Prostate gland (tissue), 2 donors: ENCODE measurements at places on chromosomes 1 and 21. TPM values are rescaled to one million over a fixed set of nuclear protein-coding genes. Genes with fewer than 3 reads are reported as not detected.

Gene CYP4B1
- total RNA-seq: 41.4 TPM

Gene TMEM52
- total RNA-seq: 43.3 TPM

Gene SELP
- total RNA-seq: 9.1 TPM

Gene ZYG11A
- 0.87 TPM for total RNA-seq

Gene C1orf94
- total RNA-seq: 2.3 TPM

Gene RHOU
- 39.6 TPM for total RNA-seq

Gene KIF1B
- 31.3 TPM for total RNA-seq

Gene RAB25
- total RNA-seq: 100 TPM

Gene TMEM51
- 17.6 TPM for total RNA-seq

Gene CDC7
- 0.68 TPM for total RNA-seq

Gene CRP
- total RNA-seq: 0.55 TPM

Gene CD1D
- 1.3 TPM for total RNA-seq

Gene FALEC
- total RNA-seq: not detected

Gene CAMK2N1
- 12.7 TPM for total RNA-seq

Gene KIAA1614
- total RNA-seq: 3.7 TPM

Gene CD101
- 1.1 TPM for total RNA-seq

Gene NGF
- 1.1 TPM for total RNA-seq

Gene KCNE2
- not detected for total RNA-seq

Gene PTGFRN
- 37.1 TPM for total RNA-seq

Gene CFHR4
- total RNA-seq: not detected

Gene DMRTA2
- 1.1 TPM for total RNA-seq

Gene CLEC20A
- total RNA-seq: not detected

Gene MYOM3
- total RNA-seq: 3.3 TPM

Gene UBIAD1
- 22.7 TPM for total RNA-seq

Gene AADACL4
- total RNA-seq: not detected

Gene RAB7B
- 17.5 TPM for total RNA-seq

Gene GPA33
- total RNA-seq: not detected
